T-cell (primary cell): ENCODE measurements at places on chromosomes 7 and 10.

- no peak overlapping the region for H3K27ac ChIP-seq
- no peak overlapping the region for H3K4me3 ChIP-seq
- no peaks in the 10 kb centered on the region for H3K27me3 ChIP-seq
- no peak for DNase-seq
- H3K36me3 ChIP-seq: no peaks in the 10 kb centered on the region
- no peaks in the 10 kb centered on the region for H3K4me1 ChIP-seq
Measured at GRCh38 chr7:47759056-47759706, 177.3 kb upstream of the TNS3 start.

DNA sequence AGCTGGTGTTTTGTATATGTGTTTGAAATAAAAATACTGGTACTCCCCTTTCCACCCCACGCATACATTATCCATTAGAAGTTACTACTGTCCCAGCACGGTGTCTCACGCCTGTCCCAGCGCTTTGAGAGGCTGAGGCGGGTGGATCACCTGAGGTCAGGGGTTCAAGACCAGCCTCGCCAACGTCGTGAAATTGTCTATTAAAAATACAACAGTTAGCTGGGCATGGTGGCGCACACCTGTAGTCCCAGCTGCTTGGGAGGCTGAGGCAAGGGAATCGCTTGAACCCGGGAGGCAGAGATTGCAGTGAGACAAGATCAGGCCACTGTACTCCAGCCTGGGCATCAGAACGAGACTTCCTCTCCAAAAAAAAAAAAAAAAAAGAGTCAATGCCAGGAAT is 2.7 kb downstream of the HBP1 start:
- peaks cover 25% of the 10 kb centered on the region for H3K4me1 ChIP-seq
- H3K4me3 ChIP-seq: no peak overlapping the region
- no peak for DNase-seq

GRCh38 chr7:36971515-36972139 is 247.3 kb upstream of the AOAH start:
- no peaks in the 10 kb centered on the region for H3K36me3 ChIP-seq
- H3K27me3 ChIP-seq: no peaks in the 10 kb centered on the region
- H3K27ac ChIP-seq: no peak overlapping the region

GRCh38 chr10:92052741-92053140 is 129.2 kb downstream of the BTAF1 start:
- H3K4me3 ChIP-seq: no peak overlapping the region
- H3K27ac ChIP-seq: no peak overlapping the region
- H3K36me3 ChIP-seq: no peaks in the 10 kb centered on the region
- DNase-seq: no peak
- no peaks in the 10 kb centered on the region for H3K4me1 ChIP-seq

DNA sequence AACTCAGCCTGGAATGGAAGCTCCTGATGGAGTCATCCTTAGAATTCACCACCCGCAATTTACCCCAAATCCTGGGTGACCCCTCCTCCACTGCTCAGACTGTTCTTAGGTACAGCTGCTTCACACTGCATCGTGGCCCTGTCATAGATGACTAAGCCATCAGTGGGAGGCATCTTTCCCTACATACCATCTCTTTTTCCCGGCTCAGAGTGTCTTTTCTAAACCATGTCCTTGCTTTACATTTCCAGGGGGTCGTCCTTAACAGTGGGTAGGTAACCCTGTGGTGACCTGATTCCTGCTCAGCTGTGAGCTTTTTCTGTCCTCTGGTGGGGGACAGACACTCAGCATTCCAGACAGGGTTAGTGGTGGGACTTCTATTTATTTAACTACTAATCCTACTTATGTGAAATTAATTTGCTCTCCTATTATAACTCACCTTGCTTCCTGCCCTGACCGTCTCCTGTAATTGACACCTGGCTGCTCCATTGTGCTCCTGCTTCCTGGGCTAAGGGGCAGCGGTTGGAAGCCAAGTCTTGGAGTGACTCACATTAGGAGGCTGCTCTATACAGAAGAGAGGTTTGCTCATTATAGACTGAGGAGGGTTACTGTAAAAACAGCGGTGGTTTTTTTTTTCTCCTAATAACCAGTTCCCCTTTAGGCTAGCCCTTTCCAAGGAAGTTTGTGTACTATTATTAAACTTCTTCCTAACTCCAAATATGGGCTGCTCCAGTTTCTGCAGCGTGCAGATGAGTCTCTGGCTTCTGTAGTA is 40.6 kb downstream of the PYROXD2 start:
- no peaks in the 10 kb centered on the region for H3K36me3 ChIP-seq
- no peaks in the 10 kb centered on the region for H3K4me1 ChIP-seq
- H3K4me3 ChIP-seq: no peak overlapping the region
- peaks cover 2% of the 10 kb centered on the region for H3K27me3 ChIP-seq
- no peak for DNase-seq
- H3K27ac ChIP-seq: no peak overlapping the region

DNA sequence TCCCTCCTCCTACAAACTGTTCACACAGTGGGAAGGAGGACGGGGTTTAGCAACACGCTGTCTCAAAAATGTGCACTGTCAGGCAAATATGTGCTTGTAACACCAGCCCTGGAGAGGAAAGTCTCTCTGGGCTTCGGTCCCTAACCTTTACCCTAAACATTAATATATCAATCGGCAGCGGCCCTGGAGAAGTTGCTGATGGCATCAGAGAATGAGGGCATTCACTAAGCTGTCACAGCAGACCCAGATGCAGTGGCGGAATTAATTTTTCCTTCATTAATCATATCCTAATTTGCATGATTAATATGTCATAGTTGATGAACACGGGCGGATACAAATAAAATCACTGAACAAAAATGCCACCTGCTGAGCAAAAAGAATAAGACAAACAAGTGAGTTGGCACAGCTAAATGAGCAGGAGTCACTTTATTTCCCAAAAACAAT is 45.2 kb upstream of the INSIG1 start:
- H3K27ac ChIP-seq: no peak overlapping the region
- no peaks in the 10 kb centered on the region for H3K36me3 ChIP-seq
- H3K4me3 ChIP-seq: no peak overlapping the region
- no peaks in the 10 kb centered on the region for H3K4me1 ChIP-seq

- DNase-seq: peak; percentile 59
- H3K36me3 ChIP-seq: peaks cover 23% of the 10 kb centered on the region
- no peaks in the 10 kb centered on the region for H3K27me3 ChIP-seq
- H3K4me1 ChIP-seq: peaks cover 3% of the 10 kb centered on the region
- H3K27ac ChIP-seq: peak overlapping the region; percentile 82
- H3K4me3 ChIP-seq: peak overlapping the region; percentile 58
Measured at GRCh38 chr10:79347894-79348639, 798 bp downstream of the PPIF start.

DNA sequence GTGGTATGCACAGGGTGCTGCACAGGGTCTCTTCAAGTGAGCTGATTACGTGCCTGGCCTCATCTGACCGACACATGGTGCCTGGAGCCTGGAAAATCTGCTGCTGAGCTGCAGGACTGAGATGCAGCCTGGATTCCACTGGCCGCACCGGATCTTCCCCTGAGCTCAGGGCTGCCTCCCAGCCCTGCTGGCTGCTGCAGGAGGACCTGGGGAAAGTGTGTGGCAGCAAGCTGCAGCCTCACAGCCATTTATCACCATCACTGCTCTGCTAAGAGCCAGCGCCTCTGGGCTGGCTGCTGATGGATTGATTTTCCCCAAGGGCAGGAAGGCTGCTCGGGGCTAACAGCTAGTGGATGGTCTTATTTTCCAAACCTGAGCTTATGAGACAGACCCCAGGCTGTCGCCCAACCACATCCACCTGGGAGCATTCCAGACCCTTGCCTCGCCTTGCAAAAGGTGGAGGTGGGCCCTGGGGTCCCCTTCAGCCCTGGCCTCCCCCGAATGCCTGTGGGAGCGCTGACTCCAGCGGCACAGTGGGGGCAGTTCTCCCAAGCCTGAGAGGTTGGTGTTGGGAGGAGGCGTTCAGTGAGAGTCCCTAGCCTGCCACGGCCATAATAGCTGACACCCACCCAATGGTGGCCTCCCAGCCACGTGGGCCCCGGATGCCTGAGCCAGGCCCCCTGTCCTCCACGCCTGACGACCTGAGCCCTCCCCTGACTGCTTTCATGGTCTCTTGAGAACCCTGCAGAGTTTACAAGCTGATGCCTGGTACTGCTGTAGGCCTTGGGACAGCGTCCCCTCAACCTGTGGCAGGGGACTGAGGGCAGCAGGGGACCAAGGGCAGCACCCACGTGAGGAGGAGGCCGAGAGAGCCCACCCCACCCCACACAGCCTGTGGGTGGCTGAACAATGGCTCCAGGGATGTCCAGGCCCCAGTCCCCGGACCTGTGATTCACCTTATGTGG is 38.2 kb downstream of the STK32C start:
- no peaks in the 10 kb centered on the region for H3K27me3 ChIP-seq
- DNase-seq: no peak
- H3K4me1 ChIP-seq: no peaks in the 10 kb centered on the region
- no peak overlapping the region for H3K4me3 ChIP-seq
- H3K36me3 ChIP-seq: no peaks in the 10 kb centered on the region
- H3K27ac ChIP-seq: no peak overlapping the region

- H3K36me3 ChIP-seq: peaks cover 3% of the 10 kb centered on the region
- H3K4me3 ChIP-seq: no peak overlapping the region
- no peak for DNase-seq
- H3K4me1 ChIP-seq: peaks cover 17% of the 10 kb centered on the region
- no peak overlapping the region for H3K27ac ChIP-seq
Measured at GRCh38 chr7:44794331-44794730, 2.1 kb upstream of the PPIA start.

DNA sequence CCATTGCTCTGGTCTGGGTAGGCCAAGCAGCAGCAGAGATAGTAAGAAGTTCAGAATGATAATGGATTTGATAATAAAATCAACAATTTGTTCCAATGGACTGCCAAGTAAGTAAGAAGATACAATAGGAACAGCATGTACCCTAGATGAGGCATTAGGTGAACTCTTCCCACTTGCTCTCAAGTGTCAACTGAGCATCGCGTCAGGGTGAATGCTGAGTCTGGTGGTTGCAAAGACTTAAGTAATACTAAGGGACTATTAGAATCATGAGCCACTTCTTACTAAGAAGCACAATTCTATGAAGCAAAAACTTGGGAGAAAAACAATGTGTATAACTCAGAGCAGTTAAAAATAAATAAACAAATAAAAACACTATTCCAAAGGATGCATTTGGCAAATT is 54.5 kb downstream of the LRRN3 start:
- H3K36me3 ChIP-seq: no peaks in the 10 kb centered on the region
- no peak overlapping the region for H3K4me3 ChIP-seq
- no peaks in the 10 kb centered on the region for H3K27me3 ChIP-seq
- no peaks in the 10 kb centered on the region for H3K4me1 ChIP-seq
- no peak overlapping the region for H3K27ac ChIP-seq

DNA sequence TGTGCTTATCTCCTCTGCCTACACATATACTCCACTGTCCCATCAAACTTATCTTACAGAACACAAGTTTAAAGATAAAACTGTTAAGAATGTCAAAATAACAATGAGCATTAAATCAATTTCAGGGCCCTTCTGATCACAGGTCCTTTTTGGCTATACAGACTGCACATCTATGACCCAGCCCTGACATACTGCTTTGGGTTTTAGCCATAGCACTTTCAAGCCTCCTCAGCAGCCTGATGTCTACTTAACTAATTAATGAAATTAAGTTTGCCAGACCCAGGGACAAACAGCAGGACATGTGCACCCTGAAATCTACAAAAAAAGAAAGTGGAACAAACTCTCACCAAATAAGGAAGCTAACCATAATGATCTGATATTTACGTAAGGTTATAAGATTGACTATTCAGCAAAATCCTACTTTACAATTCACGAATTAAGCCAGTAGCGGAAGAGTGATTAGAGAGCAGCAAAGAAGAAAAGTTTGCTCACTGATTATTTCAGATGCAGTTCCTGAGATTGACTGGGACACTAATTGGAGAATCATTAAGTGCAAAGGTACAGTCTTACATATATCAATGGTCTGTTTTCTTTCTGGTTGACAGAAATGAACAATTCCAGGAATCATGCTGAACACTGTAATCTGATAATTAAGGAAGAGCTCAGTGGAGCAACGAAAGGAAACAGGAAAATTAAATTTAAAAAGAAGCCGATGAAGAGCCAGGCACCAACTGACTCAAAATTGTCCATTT is 669.3 kb upstream of the LRRN3 start:
- DNase-seq: no peak
- H3K27ac ChIP-seq: no peak overlapping the region
- H3K36me3 ChIP-seq: no peaks in the 10 kb centered on the region
- no peaks in the 10 kb centered on the region for H3K27me3 ChIP-seq

DNA sequence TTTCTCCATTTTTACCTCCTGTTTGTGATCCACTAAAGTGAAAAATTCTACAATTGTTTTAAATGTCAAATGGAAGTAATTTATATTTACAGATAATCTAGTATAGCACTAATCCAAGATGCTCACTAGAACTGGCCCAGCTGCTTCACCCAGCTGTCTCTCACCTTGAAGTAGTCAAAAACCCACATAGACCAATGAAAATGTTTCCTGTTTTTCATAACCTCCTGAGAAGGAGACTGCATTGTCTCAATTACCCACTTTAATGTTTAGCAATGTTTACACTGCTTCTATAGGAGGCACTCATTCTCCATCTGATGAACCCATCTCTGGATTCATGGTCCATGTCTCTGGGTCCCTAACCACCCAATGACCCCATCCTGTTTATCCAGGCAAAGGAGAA is 56.1 kb upstream of the ADO start:
- H3K4me1 ChIP-seq: no peaks in the 10 kb centered on the region
- no peak for DNase-seq
- no peak overlapping the region for H3K4me3 ChIP-seq
- no peaks in the 10 kb centered on the region for H3K27me3 ChIP-seq

DNA sequence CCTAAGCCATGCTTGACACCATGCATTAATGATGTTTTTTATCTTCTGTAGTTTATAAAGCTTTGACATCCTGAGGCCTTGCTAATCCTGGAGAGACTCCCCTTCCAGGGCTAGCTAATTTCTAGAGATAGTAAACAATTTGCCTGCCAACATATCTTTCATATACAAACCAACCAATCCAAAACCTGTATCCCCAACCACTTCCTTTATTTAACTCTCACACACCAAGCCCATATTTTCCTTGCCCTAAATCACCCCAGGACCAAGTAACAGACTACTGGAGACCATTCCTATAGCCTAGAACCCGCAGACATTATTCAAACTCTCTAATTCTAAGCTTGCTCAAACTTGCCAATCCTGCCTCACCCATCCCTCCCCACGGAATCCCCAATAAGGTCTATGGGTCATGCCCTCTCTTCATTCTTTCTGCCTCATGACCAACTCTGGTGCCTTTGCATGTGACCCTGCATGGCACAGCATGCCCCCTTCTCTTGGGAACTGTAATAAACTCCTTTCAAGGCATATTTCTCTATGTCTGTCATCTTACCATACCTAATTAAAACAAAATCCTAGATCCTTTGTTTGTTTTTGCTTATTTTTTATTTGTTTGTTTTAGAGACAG is 116.6 kb upstream of the CACUL1 start:
- H3K36me3 ChIP-seq: no peaks in the 10 kb centered on the region
- no peak overlapping the region for H3K27ac ChIP-seq
- H3K4me1 ChIP-seq: no peaks in the 10 kb centered on the region
- no peak for DNase-seq
- no peak overlapping the region for H3K4me3 ChIP-seq

- no peaks in the 10 kb centered on the region for H3K27me3 ChIP-seq
- no peaks in the 10 kb centered on the region for H3K4me1 ChIP-seq
Measured at GRCh38 chr10:77350711-77351119, 286.9 kb downstream of the KCNMA1 start.

GRCh38 chr7:150716939-150717338 is 526 bp downstream of the GIMAP1 start:
- H3K4me3 ChIP-seq: peak overlapping the region; percentile 93
- H3K4me1 ChIP-seq: peaks cover 38% of the 10 kb centered on the region
- peaks cover 7% of the 10 kb centered on the region for H3K36me3 ChIP-seq
- DNase-seq: no peak

- H3K4me3 ChIP-seq: no peak overlapping the region
- DNase-seq: no peak
- H3K27me3 ChIP-seq: no peaks in the 10 kb centered on the region
- no peaks in the 10 kb centered on the region for H3K36me3 ChIP-seq
- H3K27ac ChIP-seq: no peak overlapping the region
Measured at GRCh38 chr7:135879233-135879632, 97.9 kb downstream of the MTPN start.
